Naive B cell (primary cell): ENCODE measurements at places on chromosomes 1 and 21. TPM values are rescaled to one million over a fixed set of nuclear protein-coding genes. Genes with fewer than 3 reads are reported as not detected.

The HSD3B2 gene
- not detected for polyA plus RNA-seq

GRCh38 chr1:186899977-186900376, 71.2 kb downstream of the PLA2G4A start:
- no peaks in the 10 kb centered on the region for H3K36me3 ChIP-seq
- H3K27me3 ChIP-seq, result no peaks in the 10 kb centered on the region
- H3K4me3 ChIP-seq, result no peak overlapping the region
- no peak for DNase-seq
- H3K4me1 ChIP-seq, result no peaks in the 10 kb centered on the region
- H3K27ac ChIP-seq, result no peak overlapping the region

The SPRR2D gene
- not detected for polyA plus RNA-seq

The NTMT2 gene
- not detected for polyA plus RNA-seq

DNA sequence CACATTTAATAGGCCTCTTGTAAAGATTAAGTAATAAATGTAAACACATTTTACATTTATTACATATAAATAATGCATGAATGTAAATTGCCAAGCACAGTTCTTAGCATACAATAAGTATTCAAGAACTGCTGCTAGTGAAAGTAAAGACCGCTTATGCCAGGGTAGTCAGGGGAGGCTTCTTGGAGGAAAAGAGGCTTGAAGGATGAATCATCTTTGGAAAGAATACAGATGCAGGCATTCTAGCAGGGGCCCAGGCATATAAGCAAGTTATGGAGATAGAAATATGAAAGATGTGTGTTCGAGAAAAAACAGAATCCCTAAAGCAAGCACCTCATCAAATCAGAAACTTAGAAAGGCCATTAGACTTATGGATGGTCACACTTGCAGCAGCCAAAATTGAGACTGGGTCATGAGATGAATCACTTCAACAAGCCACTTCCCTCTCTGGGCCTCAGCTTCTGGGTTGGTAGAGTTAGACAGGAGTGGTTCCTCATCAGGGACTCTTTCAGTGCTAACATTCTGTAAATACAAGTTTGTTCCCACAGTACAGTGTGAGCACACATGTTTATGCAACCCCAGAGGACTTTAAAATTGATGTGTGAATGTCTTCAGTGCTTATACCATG, 79.8 kb upstream of the ROR1 start:
- no peaks in the 10 kb centered on the region for H3K4me1 ChIP-seq
- no peak for DNase-seq
- no peaks in the 10 kb centered on the region for H3K36me3 ChIP-seq
- H3K4me3 ChIP-seq, result no peak overlapping the region

The GJC2 gene
- polyA plus RNA-seq, result not detected

The KIF26B gene
- not detected for polyA plus RNA-seq

GRCh38 chr21:45267390-45267760, 20.3 kb downstream of the POFUT2 start:
- no peak for DNase-seq
- H3K4me3 ChIP-seq, result no peak overlapping the region

- no peaks in the 10 kb centered on the region for H3K27me3 ChIP-seq
- peak overlapping the region; percentile 51 for H3K27ac ChIP-seq
- H3K4me3 ChIP-seq, result no peak overlapping the region
- no peaks in the 10 kb centered on the region for H3K36me3 ChIP-seq
- DNase-seq, result no peak
Measured at GRCh38 chr1:185412385-185413087, 95.5 kb upstream of the IVNS1ABP start.

The SYT14 gene
- polyA plus RNA-seq, result not detected

GRCh38 chr1:16324456-16324890, 27.8 kb downstream of the FBXO42 start:
- H3K4me3 ChIP-seq, result no peak overlapping the region
- H3K36me3 ChIP-seq, result peaks cover 5% of the 10 kb centered on the region
- no peak overlapping the region for H3K27ac ChIP-seq
- H3K27me3 ChIP-seq, result no peaks in the 10 kb centered on the region
- H3K4me1 ChIP-seq, result peaks cover 18% of the 10 kb centered on the region
- DNase-seq, result no peak
